ENCODE measurements at places on chromosomes 1 and 21.

- DNase-seq, result no peak
Observed at GRCh38 chr1:203668401-203668800, 41.8 kb downstream of the ATP2B4 start.

GRCh38 chr1:162023181-162023546, 505 bp downstream of the OLFML2B start:
- no peak for DNase-seq

DNA sequence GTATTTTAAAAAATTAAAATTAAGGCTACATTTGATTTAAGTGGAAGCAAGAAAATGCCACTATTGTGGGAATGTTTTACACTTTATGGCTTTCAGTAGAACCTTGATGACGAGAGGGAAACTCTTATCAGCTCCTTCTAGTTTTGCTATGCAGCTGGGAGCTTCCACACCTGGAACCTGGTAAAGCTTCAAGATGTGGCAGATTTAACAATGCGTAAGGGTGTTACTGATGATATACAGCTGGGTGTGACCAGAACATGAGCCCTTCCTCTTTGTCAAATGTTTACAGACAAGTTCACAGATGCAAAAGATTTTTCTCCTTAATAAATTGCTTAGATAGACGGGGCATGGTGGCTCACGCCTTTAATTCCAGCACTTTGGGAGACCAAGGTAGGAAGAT, 20.3 kb downstream of the TTC13 start:
- DNase-seq, result no peak

DNA sequence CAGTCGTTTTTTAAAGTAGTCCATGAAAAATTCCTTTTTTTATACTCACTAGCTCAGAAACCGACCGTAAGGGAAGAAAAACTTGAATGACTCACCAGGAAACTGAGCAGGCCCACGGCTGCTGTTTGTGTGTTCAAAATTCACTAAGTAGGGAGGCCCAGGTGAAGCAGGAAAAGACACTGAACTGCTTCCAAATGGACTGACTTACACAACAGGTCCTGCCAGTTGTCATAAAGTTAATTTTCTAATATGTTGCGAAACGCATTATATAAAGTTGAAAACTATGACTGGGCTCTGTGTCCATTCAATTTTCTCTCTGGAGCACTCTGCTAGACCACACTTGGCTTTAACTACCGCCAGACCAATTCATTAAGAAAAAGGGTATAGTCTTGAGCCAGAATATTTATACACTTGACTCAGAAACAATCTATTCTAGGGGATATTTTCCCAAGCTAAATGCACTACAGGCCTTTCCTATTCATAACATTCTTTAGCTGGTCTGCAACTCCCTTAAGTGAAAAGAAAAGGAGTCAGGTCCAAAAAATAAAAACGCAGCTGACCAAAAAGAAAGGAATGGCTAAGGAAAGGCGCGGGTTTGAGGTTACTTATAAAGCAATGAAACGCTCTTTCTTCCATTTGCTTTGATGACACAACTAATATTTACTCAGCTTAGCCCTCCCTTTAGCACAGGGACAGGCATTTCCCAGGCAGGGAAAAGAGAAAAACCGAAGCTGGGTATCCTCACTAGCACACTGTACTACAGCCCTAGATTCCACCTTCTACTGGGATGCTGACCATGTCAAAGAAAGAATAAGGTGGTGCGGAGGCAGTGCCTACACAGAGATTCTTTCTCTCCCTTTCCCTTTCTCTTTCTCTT, 306.3 kb upstream of the ESRRG start:
- DNase-seq, result peak; percentile 27

- DNase-seq, result no peak
Observed at GRCh38 chr1:14392161-14392858, 206.2 kb upstream of the KAZN start.

GRCh38 chr1:42259059-42259738, 75.8 kb downstream of the FOXJ3 start:
- peak; percentile 92 for DNase-seq
